ACHN (cell line): ENCODE measurements at places on chromosomes 13 and 19.

- DNase-seq, result peak; percentile 24
These were observed 24.1 kb downstream of the SHANK1 start for GRCh38 chr19:50695251-50696093.

DNA sequence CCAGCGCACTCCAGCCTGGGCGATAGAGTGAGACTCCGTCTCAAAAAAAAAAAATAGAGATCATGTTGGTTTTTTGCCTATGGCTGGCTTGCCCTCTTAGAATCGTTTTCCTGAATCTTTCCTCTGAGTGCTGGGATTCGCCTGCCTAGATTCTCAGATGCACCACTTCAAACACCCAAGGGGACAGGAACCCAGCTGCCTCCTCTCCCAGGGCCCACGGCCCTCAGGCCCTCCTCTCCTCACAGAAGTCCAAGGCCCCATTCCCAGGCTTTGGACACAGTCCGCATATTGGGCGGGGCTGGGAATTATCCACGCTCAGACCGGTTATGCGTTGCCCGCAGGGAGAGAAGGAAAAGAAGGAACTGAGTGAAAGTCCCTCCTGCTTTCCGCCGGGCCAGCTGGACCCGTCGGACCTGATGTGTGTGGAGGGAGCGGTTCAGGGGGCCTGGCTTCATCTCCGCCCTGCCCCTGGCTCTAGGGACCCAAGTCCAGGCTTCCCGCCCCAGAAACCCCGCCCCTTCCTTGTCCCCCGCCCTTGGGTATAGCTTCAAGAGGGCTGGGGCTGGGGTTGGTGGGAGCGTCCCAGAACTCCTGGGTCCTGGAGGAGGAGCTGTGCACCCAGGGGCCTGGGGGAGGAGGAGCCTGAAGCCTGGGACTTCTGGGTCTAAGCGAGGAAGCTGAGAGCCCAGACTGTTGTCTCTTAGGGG is 5.8 kb downstream of the PPFIA3 start:
- no peak for DNase-seq

GRCh38 chr19:44689290-44690130 is 9.4 kb upstream of the CEACAM16 start:
- peak; percentile 53 for DNase-seq

- DNase-seq, result no peak
These were observed 3.1 kb upstream of the MEGF8 start for GRCh38 chr19:42322305-42322704.

- no peak for DNase-seq
These were observed 351.1 kb downstream of the DCT start for GRCh38 chr13:94128430-94128829.

- DNase-seq, result no peak
These were observed 65.9 kb downstream of the ZNF627 start for GRCh38 chr19:11663181-11663591.
